ENCODE measurements at places on chromosomes 6 and 20.
A peak's percentile ranks its signal among the peaks of the same experiment; 100 is the strongest.

GRCh38 chr6:31578184-31579118, 3.1 kb downstream of the TNF start:
- DNase-seq, result no peak

GRCh38 chr6:44495036-44495901, 107.8 kb downstream of the CDC5L start:
- DNase-seq, result no peak

DNA sequence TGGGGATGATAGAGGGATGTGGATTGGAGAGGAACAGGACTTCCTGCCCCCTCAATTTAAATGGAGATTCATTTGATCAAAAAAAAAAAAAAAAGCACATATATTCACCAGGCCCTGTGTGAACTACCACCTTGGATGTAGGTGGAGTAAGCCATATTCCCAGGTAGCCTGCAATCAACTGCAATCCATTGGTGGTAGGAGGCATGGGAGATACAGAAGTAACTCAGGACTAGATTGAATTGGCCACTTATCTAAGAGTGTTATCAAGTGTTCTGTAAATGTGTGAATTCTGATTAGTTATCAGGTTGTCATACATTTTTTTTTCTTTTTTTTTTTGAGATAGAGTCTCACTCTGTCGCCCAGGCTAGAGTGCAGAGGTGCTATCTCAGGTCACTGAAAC, 124.1 kb upstream of the ESR1 start:
- no peak for DNase-seq

DNA sequence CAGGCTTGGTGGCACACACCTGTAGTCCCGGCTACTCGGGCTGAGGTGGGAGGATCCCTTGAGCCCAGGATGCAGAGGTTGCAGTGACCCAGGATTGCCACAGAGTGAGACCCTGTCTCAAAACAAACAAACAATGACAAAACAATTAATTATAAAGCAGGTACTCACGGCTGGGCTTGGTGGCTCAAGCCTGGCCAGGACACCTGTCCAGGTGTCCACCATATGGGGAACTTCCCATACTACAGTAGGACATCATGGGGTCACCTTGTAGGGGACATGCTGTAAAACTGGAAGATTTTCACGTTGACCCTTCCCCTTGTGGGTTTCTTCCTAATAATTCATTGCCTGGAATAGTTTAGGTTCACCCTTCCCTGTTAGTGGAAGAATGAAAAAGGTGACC, 30.7 kb upstream of the RPL7L1 start:
- no peak for DNase-seq

- DNase-seq, result no peak
Measured at GRCh38 chr6:125753218-125753936, 3.9 kb downstream of the HEY2 start.

DNA sequence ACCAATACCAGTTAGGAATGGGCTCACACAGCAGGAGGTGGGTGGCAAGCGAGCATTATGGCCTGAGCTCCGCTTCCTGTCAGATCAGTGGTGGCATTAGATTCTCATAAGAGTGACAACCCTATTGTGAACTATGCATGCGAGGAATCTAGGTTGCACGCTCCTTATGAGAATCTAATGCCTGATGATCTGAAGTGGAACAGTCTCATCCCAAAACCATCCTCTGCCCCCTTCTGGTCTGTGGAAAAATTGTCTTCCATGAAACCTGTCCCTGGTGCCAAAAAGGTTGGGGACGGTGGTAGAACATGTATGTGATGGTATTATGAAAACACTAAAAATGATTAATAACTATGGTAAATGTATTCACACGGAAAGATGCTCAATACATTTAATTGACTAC, 99.7 kb upstream of the HIVEP1 start:
- DNase-seq, result no peak

- DNase-seq, result no peak
Measured at GRCh38 chr6:83359638-83360037, 71.2 kb downstream of the ME1 start.

- no peak for DNase-seq
Measured at GRCh38 chr20:17685168-17685567, 3.1 kb upstream of the RRBP1 start.

DNA sequence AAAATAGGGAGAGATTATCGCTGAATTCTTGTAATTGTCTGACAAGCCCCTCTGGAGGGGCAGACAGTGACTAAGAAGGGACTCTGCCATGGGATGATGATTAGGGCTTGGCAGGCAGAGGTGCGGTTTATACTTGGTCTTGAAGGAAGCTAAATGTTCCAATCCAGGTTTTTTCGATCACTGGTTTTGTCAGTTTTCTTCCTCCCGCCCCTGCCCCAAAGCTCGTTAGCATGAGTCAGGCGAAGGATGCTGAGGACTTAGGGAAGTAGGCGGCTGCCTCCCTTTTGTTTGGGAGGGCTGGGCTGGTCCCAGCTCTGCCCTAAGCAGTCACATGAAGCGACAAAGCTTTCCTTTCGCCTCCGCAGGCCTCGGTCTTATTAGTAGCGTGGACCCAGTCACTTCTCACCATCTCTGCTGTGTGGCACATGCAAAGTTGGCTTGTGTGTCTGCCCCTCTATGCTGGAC, 314.2 kb downstream of the CDC5L start:
- peak; percentile 78 for DNase-seq

GRCh38 chr6:31091680-31092079, 20.7 kb downstream of the C6orf15 start:
- DNase-seq, result no peak

- no peak for DNase-seq
Measured at GRCh38 chr6:158908606-158909005, 89.4 kb upstream of the EZR start.

GRCh38 chr6:33906439-33906838, 102.6 kb upstream of the MLN start:
- no peak for DNase-seq

DNA sequence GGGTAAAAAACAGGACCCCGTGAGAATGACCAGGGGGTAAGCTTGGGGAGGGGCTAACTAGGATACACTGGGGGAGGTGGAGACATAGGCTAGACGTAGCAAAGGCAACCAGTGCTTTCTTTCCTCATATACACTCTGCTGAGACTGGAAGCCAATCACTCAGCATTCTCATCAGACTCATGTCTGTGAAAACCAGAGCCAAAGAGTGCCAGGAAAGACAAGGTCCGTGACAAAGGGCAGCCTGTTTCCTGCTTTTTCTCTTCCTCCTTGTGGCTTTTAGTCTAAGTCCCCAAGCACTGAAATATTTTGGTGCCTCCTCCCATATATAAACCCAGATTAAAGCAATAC, 97.9 kb upstream of the NEDD9 start:
- no peak for DNase-seq

GRCh38 chr6:20709451-20709850, 175.2 kb downstream of the CDKAL1 start:
- DNase-seq, result no peak

DNA sequence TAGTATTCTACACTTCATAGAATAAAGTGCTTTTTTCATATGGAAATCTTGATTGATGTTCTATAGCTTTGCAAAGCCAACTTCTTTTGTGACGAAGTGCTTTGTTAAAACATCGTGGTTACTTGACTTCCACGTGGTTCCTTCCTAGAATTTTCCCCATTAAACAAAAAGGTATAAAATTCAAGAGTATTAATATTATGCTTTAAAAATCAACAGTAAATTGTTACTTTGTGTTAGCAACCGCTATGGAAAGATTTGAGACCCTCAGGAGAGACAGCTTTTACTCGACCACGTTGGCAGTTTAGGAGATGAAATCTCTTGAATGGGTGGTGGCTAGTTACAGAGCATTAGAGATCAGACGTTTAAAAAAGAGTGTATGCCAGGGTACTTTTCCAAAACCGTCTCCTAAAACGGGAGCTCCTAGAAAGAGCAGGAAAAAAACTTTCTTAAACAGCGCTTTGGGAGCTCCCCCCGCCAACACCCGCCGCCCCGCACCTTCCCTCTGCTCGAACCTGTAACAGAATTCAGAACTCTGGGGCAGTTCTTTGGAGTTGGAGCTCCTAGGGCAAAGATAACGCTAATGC, 920 bp downstream of the GJA1 start:
- DNase-seq, result no peak

DNA sequence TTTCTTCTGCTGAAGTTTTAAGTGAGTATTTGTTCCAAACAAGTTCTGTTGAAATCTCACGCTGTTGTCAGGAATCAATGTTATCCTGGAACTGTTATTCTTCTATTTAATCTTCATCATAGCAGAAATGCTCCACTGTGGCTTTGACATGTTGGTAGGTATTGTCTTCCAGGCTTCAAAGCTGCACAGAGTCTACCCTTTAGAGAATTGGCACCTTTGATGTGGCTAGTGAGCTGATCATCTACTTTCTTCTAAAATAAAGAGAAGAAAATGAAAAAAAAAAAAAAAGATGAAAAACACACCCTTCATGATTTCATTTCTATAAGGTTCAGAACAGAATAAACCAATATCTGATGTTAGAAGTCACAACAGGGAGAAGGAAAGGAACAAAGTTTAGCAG, 5.8 kb upstream of the ZSCAN23 start:
- DNase-seq, result no peak

DNA sequence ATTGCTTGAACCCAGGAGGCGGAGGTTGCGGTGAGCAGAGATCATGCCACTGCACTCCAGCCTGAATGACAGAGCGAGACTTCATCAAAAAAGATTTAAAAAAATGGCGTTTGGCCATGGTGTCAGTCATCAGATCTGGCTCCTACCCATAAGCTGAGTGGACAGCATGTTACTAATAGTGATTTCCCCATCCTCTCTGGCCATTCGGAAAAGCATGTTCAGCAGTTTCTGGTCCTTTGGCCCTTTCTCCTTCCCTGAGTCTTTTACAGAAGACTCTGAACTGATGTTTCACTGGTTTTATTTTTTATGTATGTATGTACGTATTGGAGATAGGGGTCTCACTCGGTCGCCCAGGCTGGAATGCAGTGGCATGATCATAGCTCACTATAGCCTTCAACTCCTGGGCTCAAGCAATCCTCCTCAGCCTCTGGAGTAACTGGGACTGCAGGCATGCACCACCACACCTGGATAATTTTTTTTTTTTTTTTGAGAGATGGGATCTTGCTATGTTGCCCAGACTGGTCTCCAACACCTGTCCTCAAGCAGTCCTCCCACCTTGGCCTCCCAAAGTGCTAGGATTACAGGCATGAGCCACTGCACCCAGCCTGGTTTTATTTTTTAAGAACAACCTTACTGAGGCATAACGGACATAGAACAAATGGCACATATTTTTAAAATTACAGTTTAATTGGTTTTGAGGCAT, 84.2 kb upstream of the CNKSR3 start:
- no peak for DNase-seq

DNA sequence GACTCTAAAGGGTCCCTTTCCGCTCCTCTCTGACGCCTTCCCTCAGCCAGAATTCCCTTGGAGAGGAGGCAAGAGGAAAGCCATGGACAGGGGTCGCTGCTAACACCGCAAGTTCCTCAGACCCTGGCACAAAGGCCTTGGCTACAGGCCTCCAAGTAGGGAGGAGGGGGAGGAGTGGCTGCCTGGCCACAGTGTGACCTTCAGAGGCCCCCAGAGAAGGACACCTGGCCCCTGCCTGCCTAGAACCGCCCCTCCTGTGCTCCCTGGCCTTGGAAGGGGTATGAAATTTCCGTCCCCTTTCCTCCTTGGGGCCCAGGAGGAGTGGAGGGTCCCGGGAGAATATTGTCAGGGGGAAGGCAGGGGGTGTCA, 2.7 kb downstream of the VEGFA start:
- no peak for DNase-seq

DNA sequence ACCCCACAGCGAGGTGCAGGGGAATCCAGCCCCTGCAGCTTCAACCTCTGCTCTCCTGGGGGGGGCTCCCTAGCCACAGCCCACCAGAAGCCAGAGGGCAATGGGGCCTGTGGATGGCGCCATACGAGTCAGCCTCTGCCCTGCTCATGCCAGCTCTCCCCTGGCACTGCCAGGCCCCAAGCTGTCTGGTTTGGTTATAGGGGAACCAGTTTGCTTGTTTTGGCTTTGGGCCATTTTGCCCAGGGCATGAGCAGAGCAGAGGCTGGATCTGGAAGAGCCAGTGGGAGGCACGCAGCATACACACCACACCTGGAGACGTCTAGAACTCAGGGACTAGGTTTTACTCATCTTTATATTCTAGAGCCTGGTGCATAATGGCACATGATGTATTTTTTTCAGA, 66.7 kb upstream of the SLC22A16 start:
- no peak for DNase-seq

- no peak for DNase-seq
Measured at GRCh38 chr6:163922562-163922961, 508.0 kb downstream of the QKI start.

GRCh38 chr6:154930451-154930851, 64.7 kb upstream of the TIAM2 start:
- DNase-seq, result no peak

DNA sequence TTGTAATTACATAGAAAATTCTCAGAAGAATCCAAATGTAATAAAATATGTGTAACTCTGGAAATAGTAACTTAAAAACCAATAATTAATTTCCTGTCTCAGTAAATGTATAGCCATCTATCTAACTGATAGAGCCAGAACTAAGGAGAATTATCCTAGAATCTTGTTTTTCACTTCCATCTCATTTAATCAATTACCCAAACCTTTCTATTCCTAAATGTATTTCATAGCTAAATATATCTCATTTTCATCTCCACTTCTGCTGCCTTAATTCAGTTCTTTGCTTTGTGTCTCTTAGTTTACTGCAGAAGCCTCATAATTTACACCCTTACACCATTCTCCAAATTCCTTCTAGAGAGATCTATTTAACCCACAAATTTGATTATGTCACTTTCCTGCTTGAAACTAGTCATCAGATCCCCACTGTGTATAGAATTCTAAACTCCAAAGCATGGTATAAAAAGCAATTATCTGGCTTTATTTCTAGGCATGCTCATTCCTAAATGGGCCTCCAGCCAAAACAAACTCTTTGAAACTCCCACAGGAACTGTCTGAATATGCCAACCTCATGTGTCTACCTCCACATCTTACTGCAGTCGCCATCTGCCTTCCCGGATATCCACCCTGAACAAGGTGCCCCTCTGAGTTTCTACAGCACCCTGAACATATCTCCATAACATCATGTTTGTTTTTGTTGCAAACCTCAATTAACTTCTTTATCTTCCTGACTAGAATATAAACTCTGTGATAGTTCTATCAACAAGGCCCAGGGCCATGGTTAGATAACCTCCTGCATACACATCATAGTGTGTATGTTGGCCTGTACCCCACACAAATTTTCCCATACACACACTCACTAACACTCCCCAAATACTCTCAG, 70.5 kb upstream of the ADTRP start:
- peak; percentile 27 for DNase-seq

- peak; percentile 58 for DNase-seq
Measured at GRCh38 chr20:10846766-10847165, 173.0 kb upstream of the JAG1 start.

DNA sequence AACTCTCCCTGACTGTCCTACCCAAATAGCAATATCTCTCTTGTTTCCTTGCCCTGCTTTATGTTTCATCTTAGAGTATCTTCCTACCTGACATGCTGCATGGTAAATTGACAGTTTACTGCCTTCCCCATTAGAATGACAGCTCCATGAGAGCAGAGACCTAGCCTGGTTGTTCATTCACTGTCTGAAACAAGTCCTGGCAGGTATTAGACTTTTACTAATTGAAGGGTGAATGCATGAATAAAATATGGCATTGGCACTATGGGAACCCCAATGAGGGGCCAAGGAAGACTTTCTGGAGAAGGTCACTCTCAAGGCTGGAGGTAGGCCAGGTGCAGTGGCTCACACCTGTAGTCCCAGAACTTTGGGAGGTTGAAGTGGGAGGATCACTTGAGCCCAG, 3.8 kb upstream of the CITED2 start:
- no peak for DNase-seq
